T-helper 17 cell (primary cell): ENCODE measurements at places on chromosomes 16 and 17.

DNA sequence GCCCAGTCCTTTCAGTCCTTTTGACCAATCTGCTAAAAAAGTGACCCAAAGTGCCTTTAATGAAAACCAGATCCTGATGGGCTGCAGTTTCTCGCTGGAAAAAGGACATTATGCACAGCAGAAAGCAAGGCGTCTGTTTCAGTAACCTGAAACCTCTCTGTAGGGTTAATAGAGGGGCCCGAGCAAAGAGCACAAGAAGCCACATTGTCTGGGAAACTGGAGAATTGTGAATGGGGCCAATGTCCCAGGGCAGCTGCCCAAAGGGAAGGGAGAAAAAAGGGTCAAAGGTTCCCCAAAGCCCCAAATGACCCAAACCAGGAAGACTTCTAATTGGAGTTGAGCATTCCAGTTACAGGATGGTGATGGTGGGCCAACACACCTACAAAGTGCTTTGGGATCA is 3.0 kb downstream of the OTOA start:
- no peak for DNase-seq

GRCh38 chr16:74699666-74700065 is 996 bp downstream of the MLKL start:
- DNase-seq, result no peak

GRCh38 chr17:82152114-82152513 is 54.1 kb upstream of the FASN start:
- no peak for DNase-seq

DNA sequence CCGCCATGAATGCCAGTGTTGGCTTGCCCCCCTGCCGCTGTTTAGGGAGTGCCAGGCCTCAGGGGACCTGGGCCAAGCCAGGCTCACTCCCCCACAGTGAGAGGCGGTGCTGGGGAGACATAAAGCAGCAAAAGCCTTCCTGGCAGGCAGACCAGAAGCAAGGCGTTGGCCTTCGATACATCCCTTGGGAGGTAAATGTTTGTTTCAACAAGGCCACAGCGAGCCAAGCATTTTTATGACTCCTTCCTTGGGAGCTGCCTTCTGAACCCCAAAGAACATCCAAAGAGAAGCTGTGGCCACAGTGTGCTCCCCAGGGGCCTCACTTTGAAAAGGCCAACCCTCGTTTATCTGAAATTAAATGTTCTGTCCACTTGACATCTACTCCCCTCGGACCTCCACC is 119.7 kb upstream of the CIBAR2 start:
- DNase-seq, result no peak

DNA sequence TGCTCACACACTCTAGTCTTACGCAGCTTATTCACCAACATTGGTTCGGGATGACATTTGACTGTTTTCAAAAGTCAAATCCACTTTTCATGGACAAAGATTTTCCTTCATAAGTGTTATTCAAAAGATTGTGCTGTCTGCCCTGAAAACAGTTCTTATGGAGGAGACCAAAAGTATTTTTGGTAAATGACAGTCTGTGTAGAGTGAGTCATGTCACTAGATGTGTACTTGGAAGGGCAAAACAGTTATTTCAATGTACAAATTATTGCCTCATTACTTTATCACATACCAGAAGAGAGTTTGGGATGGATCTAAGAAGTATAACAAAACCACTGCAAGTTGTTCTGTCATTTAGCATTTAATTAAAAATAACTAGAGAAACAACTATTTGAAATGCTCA is 265.6 kb downstream of the CDH13 start:
- no peak for DNase-seq

DNA sequence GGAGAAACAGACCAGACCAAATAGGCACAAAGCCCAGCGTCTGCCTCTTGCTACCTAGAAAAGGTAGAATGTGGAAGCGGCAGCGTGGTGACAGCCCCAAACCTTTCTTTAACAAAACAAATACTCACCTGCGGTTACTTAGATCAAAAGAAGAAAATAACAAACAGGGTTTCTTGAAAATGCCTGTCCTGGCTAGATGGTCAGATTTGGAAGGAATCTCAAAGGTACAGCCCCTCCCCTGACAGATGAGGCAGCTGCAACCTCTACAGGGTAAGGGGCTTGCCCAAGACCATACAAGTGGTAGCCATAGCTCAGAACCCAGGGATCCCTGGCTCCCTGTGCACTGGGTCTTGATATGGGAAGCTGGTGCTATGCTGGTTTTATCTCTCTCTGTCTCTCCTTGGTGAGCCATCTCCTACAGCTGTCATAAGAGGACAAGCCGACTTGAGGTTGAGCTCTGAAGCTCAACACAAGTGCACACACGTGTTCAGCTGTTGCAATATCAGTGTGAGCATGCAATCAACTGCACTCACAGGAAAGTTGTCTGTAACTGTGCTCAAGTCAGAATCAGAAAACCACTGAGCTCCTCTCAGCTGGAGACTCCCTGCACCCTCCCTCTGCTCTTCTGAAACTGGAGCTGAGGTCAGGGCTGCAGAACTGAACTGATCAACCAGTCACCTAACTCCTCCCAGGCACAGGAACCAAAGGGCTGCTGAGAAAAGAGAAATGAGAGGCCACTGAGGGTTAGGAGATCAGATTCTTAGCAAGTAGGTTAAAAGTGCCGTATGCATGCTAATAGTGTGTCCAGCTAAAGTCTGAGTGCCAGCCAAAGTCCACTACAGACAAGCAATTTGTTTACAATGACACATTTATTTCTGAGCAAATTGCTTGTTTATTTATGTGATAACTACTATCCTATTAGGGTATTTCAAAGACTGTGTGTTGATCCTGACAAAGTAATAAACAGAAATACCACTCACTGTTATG is 6.1 kb upstream of the RNF157 start:
- no peak for DNase-seq
